ENCODE measurements at places on chromosomes 4 and X.

- no peak for DNase-seq
Observed at GRCh38 chrX:47587091-47587891, 5.1 kb downstream of the TIMP1 start.

DNA sequence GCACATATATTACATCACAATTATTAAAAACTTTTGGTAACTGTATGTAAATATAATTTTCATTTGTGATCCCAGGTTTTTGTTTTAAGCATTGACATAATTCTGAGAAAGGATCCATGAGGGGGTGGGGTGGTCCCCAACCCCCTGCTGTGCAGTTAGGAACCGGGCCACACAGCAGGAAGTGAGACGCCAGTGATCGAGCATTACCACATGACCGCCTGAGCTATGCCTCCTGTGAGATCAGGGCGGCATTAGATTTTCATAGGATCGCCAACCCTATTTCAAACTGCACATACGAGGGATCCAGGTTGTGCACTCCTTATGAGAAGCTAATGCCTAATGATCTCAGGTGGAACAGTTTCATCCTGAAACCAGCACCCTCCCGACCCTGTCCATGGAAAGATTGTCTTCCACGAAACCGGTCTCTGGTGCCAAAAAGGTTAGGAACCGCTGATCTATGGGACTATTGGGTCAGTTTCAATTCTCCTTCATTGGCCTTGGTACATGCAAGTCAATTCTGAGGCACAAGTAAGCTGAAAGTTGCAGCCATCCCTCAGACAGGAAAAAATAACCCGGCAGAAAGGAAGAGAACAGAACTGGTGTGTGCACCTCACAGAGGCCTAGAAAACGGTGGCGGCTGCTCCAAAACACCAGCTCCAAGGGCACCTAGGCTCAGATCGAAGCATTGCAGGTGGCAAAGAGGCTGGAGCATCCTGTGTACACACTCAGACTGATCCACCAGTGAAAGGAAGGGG is 7.0 kb upstream of the TMSB4X start:
- DNase-seq: no peak

GRCh38 chr4:39932776-39933402 is 44.8 kb downstream of the PDS5A start:
- DNase-seq: peak; percentile 7

- DNase-seq: no peak
Observed at GRCh38 chrX:129939986-129940385, 34.0 kb downstream of the UTP14A start.

DNA sequence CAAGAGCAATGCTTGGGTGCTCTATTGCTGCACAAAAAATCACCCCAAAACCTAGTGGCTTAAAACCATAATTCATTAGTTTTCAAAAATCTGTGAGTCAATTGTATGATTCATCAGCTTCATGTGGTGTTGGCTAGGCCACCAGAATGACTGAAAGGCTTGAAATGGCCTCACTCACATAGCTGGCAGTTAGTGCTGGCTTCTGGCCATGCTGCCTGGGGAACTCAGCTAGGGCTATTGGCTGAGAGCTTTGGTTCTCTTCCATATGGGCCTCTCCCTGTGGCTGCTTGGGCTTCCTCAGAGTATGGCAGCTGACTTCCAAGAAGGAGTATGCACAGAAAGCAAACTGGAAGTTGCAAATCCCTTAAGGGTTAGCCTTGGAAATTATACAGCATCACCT is 3.1 kb upstream of the MTMR1 start:
- no peak for DNase-seq

- DNase-seq: no peak
Observed at GRCh38 chr4:176593943-176594342, 198.8 kb downstream of the VEGFC start.

GRCh38 chr4:56048702-56049431 is 100.1 kb downstream of the CEP135 start:
- DNase-seq: peak; percentile 33

GRCh38 chrX:124282580-124282979 is 49.9 kb upstream of the TEX13D start:
- DNase-seq: no peak

DNA sequence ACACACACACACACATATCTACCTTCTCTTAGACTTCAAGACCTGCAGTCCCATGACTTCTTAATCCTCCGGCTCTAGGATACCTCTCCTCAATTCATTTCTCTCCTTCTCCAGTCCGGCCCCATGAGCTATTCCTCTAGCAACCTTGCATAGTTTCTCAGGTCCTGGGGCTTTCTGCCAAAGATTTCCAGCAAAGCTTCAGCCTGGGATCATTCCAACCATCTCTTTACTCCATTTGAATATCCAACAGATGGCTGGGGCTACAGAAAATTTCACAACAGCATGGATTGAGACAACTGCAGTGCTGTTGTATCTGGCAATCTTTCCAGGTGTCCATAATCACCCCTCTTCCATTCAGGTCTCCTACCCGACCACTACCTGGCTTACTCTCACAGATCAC is 184.1 kb downstream of the DCHS2 start:
- no peak for DNase-seq

GRCh38 chrX:56468441-56468840 is 95.0 kb upstream of the UBQLN2 start:
- no peak for DNase-seq

GRCh38 chr4:181507938-181508337 is 735.3 kb upstream of the TENM3 start:
- DNase-seq: no peak

GRCh38 chr4:183984566-183984965 is 79.5 kb downstream of the STOX2 start:
- no peak for DNase-seq

DNA sequence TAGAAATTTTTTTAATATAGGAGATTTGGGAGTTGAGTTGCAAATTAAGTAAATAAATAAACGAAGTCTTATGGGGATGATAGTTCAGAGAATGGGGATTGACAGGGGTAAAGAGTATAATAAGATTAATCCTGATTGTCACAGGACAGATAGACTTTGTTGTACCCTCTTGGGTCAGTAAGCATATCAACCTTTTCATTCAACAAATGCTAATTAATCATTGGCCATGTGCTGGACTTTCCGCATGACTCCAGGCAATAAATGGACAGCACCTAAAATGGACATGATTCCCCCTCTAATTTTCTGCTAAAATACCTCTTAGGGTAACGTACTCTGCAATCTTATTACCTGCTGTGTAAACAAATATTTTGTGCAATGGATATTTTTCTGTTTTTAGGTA is 1331.1 kb upstream of the ADGRL3 start:
- DNase-seq: no peak

GRCh38 chrX:1453395-1453783 is 680 bp upstream of the ASMTL start:
- DNase-seq: no peak

GRCh38 chrX:31099536-31100090 is 27.8 kb upstream of the FTHL17 start:
- peak; percentile 25 for DNase-seq

GRCh38 chr4:121143131-121143530 is 21.0 kb downstream of the TNIP3 start:
- DNase-seq: no peak

- no peak for DNase-seq
Observed at GRCh38 chrX:30620980-30621618, 32.1 kb upstream of the GK start.

DNA sequence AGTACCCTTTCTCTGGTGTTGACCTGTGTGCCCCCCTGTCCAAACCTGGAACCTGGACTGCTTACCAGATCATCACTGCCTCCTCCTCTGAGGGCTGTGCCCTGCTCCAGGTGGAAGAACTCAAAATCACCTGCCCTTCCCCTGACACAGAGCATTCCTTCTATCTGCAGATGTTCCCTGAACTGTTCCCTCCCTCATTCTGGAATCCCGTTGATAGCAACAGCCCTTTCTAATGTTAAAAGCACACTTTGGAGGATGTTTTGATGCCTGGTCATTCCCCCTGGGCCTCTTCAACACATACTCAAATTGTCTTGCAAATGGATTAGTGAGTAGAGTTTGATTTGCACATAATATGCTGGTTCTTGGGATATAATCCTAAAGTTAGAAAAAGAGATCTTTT is 225.8 kb downstream of the FGF13 start:
- DNase-seq: no peak

DNA sequence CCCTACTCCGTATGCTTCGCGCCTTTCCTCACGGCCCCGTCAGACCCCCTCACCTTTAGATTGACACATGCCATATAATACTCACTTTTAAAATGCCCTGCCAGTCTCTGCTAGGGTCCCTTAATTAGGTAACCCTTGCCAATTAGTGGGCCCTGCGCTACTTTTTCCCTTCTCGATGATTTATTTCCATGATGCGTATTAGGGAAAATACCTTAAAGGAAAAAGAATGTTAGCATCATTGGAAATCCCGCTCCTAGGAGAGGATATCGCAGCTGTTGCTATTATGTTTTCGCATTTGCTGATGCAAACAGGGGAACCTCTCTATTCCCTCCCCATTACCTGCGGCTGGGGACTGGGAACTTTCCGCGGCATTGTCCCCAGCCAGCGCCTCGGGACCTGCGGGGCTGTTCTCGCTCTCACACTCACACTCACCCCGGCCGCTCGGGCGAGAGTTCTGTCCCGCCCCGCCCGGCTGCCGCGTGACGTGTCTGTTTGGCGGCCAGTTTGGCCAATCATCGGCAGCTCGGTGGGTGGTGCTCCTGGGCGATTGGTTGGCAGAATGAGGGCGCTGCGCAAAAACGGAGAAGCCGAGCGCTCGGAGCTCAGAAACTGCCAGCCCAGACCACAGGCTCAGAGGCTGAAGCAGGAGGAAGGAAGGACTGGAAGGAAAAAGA is at the start of gene PCDH10:
TSS of gene PCDH10 (plus strand) at position 605 of the 674 bp plus-strand sequence. CDS start 847 bp downstream, outside the sequence.
- peak; percentile 28 for DNase-seq

- no peak for DNase-seq
Observed at GRCh38 chr4:150999086-150999485, 16.0 kb downstream of the LRBA start.

DNA sequence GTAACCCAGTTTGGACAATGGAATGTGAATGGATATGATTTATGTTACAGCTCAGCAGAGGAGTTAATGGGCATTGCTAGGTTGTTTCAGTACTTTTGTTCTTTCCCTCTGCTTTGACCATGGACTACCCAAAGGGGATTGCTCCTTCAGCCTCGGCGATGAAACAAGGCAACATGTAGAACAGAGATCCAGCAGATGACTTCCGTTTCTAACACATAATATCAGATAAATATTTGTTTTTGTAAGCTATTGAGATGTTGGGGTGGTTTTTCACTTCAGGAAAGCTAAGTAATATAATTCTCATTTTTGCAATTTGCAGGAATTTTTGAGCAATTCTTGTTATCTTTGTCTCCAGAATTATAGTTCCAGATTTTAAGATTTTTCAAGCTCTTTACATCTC is 934.6 kb upstream of the GRID2 start:
- no peak for DNase-seq

Data from stimulated activated CD4-positive, alpha-beta T cell treated with anti-CD3 and anti-CD28 coated beads, Interleukin-4, amount 100 ng/mL, for 24 hours (primary cell).